ENCODE measurements at places on chromosomes 16 and 17.

- no peak for DNase-seq
Observed at GRCh38 chr16:66293932-66294331, 72.6 kb upstream of the CDH5 start.

- DNase-seq = no peak
Observed at GRCh38 chr17:58956997-58957724, 149.5 kb downstream of the TRIM37 start.

DNA sequence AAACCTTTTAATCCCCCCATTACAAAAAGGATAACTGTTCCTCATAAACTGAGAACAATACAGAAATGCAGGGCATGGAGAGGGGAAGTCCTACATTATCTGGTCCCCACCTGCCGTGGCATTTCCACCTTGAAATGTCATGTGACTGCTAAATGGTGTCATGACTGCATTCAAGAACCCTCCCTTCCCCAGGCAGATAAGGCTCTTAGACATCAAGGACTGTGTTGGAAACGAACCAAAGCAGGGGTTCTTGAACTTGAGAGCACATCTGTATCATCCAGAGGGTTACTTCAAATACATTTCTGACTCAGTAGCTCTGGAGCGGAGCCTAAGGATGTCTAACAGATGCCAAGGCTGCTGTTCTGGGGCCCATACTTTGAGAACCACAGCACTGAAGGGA, 18.4 kb downstream of the CMTM3 start:
- no peak for DNase-seq

DNA sequence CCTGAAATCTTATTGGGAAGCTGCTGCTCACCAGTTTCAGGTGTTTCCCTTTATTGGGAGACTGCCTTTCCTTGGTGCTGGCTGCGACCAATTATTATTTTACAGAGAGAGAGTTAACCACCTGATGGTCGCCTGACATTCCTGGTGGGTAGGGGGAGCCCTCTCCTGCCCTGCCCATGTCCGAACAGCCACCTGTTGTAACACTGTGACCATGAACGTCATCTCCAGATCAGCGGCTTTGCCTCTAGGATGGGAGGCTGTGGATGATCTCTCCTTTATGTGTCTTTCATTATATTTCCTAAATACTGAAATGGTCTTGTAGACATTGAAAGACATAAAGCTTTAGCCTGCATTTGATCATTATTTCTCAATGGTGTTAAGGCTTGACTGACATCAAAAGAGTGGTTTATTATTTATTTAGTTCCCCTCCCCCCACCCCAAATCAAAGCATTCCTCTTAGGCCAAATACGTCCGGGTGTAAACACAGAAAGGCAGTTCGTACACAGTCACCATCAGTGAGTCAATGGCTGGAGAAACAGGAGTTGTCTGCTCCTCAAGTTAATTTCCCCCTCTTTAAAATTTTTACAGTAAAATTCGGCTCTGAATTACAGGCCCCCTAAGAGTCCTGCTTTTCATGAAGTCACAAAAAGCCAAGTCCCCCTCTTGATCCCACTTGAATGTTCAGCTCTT, 57.8 kb upstream of the CACNG5 start:
- no peak for DNase-seq

DNA sequence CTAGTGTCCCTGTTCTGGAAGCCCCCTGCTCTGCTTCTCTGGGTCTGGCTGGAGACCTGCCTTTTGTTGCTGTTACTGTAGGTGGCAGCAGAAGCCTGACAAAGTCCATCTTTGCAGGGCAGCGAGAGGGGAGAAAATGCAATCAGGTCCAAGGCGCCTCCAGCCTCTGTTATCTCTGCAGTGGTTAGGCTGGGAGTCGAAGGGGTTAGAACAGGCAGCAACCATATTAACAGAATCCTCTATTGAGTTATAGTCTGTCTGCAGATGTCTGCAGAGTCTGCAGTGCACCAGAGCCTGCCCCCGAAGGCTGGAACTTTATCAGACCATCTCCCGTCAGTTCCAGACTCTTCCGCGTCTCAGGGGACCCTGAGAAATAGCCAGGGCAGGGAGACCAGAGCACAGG, 404.9 kb upstream of the EEF2KMT start:
- peak; percentile 50 for DNase-seq

DNA sequence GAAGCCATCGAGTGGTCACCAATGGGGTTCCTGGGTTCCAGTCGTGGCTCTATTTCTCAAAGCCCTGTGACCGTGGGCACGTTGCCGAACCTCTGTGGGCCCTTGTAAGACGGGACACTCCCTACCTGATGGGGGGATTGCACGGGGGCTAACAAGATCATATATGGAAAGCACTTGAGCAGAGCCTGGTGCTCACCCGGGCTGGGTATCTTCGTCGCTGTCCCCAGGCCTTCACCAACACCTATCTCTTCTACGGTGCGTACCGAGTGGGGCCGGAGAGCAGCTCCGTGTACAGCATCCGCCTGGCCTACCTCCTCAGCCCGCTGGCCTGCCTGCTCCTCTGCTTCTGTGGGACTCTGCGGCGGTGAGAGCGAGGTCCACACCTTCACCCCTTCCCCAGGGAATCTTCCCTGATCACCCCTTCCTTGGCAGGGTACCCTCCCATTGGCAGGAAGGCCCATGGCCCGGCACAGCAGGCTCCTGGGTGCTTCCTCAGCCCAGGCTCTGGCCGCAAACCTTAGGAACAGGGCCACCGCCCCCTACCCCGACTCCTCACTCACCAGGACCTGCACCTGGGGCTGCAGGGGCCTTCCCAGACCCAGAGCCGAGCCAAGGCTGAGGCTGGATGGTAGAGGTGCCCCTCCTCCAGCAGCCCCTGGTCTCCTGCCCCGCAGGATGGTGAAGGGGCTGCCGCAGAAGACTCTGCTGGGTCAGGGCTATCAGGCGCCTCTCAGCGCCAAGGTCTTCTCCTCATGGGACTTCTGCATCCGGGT, 2.8 kb downstream of the TMC8 start:
- DNase-seq = no peak

DNA sequence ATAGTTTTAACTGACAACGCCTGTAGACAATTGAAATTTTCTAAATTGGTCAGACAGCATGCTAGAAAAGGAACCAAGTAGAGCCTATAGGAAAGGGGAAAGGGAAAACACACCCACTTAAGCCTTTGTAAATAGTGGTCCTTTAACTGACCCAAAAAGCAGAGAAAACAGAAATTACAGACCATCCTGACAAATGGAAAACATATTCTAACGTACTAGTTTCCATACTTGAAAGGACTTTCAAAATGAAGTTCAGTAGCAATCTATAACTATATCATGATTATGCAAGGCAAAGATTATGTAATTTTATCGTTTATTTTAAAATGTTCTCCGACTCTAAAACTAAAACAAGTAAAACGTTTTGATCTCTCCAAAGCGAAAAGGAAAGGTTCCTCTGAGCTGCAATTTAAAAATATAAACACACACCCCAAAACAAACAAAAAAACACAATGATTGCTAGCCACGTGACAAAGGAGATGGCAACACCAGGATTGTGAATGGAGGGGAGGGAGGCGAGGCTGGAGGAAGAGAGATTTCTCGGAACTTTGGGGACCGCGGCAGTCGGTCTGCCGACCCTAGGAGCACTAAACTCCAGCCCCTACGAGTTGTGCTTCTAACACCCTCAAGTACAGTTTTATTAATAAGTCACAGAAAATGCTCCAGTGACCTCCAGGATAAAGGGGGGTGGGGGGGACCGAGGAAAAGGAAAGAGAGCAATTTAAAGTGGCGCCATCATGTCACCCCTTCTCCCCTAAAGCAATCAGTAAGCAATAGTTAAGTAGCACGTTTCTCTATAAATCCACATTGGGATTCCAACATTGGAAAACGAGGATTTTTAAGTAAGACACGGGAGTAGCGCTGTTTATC, 1.7 kb downstream of the KANSL1 start:
- DNase-seq = peak; percentile 76

GRCh38 chr16:13756411-13757140, 163.4 kb upstream of the ERCC4 start:
- no peak for DNase-seq

GRCh38 chr17:48238933-48239602, 131.5 kb downstream of the SNX11 start:
- no peak for DNase-seq

GRCh38 chr17:4584917-4585637, 748 bp downstream of the SMTNL2 start:
- DNase-seq = no peak

DNA sequence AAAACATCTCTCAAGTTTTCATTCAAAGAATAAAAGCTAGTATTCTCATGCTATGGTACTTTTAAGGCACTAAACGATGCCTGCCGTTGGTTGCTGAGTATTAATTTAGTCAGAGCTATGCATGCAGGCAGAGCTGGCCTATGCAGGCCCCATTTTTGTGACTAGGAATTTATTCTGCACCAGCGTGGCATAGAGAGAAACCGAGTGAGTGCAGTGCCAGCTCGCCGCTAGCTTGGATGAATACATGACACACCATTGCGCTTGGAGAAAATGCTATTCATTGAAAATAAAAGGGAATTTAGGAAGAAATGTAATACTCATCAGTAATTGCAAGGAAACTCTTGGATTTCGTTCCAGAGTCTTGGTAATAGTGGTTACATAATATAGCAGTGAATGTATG, 231.6 kb upstream of the RBFOX1 start:
- no peak for DNase-seq

GRCh38 chr17:10875430-10875851, 37.6 kb upstream of the PIRT start:
- peak; percentile 57 for DNase-seq

- DNase-seq = no peak
Observed at GRCh38 chr17:67439269-67439668, 62.2 kb downstream of the PITPNC1 start.

GRCh38 chr17:72989074-72989610, 103.3 kb downstream of the SLC39A11 start:
- DNase-seq = no peak

- peak; percentile 99 for DNase-seq
Observed at GRCh38 chr17:29140051-29140621, 40.1 kb downstream of the MYO18A start.

DNA sequence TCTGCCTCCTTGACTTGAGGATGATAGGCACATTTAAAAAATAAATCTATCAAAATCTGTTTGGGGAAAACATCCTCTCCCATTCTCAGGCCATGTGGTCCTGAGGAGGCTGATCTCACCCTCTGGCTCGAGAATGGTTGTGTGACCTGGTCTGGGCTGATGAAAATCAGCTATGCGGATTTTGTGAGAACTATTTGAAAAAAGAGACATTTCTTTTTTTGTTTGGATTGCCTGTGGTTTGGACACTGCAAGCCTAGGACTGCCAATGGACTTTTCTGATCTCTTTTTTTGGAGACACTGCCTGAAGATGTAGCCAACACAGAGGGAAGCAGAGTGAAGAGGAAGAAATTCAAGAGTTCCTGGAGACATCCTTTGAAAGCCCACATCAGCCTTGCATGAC, 145.9 kb downstream of the HS3ST3B1 start:
- no peak for DNase-seq

- no peak for DNase-seq
Observed at GRCh38 chr17:17398188-17398942, 78.4 kb upstream of the MED9 start.

DNA sequence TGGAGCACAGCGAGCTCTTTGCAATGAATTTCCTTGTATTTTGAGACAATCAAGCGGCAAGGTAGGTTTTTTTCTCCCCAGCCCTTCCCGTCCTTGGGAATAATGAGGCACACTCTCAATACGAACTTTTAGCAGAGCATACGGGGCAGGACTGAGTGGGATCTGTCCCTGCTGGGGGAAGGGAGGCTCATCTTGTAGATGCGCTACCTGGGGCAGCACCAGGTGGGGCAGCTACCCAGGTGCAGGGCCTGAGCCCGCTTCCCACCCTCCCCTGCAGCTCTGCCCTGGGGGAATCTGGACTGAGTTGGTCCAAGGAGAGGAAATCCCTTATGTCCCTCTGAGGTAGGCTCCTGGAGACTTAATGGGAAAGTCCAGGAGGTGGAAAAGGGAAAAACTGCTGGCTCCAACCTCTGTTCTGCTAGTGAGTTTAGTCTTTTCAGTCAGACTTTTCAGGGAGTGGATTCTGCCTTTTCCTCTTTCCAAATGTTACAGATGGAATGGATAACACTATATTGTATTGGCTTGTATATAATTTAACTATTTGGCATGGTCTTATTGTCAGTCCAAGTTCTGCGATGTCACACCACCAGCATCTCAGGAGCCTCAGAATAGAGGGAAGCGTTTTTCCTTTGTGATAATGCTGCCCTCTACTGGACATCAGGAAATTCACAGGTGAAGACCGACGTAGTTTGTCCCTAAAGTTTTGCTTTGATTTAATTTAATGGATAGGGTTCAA, 9.6 kb upstream of the CES1 start:
- peak; percentile 76 for DNase-seq

- peak; percentile 98 for DNase-seq
Observed at GRCh38 chr17:38591759-38592241, 14.0 kb downstream of the SRCIN1 start.

DNA sequence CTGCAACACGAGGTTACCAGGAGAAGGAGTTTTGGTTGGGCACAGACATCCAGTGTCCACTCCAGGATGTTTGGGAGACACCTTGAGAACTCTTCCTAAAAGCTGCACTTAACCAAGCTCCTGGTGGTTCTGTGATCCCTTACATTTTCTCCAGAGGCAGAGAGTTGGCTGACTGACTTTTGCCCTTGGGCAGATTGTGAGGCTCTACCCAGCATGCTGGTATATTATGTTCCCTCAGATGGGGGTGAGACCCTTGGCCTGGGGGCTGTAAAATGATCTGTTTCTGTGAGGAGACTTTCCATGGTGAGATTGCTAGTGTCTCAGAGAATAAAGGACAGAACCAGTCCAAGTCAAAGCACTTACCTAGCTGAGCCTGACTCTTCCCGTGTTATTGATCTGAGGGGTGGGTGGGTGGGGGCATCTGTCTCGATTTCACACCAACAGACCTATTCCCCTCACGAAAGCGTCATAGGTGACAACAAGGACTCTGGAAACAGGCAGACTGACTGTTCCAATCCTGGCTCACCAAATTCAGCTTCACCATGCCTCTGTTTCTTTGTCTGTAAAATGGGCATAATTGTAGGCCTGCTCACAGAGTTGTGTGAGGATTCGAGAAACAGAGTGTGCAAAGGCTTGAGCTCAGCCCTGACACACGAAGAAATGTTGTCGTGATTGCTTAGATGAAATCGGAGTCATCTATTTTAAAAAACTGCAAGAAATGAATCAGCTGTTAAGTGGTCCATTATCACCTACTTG, 12.2 kb downstream of the USB1 start:
- no peak for DNase-seq
